Activated CD4-positive, alpha-beta T cell treated with anti-CD3 and anti-CD28 coated beads for 36 hours (primary cell): ENCODE measurements at places on chromosomes 13 and 19. TPM values are rescaled to one million over a fixed set of nuclear protein-coding genes. Genes with fewer than 3 reads are reported as not detected.

PTH2 gene
- total RNA-seq, result not detected

RNF113B gene
- total RNA-seq, result not detected

GTPBP3 gene
- total RNA-seq, result 37.3 TPM

IL17D gene
- total RNA-seq, result 0.21 TPM

KLK1 gene
- total RNA-seq, result 2.4 TPM

DNA sequence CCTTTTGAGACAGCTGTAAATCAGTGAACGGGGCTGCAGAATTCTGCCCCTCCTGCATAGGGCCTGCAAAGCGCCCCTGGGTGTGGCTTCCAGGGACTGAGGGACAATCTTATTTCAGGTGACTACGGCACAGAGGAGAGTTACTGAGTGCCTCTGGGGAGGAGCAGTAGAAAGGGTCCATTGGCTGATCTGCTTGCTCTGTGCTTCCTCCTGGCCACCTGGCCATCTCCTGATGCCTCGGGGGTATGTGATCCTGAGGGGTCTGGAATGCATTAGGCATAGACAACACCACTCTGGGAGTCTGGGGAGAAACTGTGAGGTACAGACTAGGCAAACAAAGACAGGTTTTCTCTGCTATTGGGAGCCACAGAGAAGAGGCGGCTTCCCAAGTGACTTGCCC is 2.8 kb downstream of the KCTD15 start:
- no peak for DNase-seq

GRCh38 chr13:91774397-91774796 is 376.0 kb downstream of the GPC5 start:
- DNase-seq, result no peak

DNA sequence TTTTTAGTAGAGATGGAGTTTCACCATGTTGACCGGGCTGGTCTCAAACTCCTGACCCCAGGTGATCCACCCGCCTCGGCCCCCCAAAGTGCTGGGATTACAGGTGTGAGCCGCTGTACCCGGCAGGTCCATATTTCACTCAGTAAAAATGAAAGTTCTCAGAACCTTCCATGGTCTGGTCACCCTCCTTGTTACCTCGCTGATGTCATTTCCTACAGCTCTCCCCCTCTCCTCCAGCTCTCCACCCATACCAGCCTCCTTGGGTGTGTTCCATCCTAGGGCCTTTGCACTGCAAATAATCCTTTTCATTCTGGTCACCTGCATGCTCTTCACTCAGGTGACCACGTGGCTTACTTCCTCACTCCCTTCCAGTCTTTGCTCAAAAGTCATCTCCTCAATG is 78.2 kb upstream of the TNFSF11 start:
- no peak for DNase-seq

DNA sequence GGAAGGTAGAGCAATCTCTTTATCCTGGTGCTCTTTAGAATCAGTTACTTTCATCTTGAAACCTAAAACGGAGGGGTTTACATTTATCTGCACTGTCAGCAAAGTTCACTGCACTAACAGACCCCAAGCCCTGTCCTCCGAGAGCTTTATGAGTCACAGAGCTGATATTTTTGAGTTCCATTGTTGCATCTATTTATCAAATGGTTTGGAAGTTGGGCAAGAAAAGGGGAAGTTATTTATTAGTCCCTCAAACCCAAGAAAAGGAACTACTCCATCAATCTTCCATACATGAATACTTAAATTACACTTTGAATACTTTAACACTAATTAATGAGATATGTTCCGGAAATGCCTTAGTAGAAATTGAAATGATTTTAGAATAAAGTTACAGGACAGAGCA is 55.5 kb downstream of the EDNRB start:
- DNase-seq, result no peak

DNA sequence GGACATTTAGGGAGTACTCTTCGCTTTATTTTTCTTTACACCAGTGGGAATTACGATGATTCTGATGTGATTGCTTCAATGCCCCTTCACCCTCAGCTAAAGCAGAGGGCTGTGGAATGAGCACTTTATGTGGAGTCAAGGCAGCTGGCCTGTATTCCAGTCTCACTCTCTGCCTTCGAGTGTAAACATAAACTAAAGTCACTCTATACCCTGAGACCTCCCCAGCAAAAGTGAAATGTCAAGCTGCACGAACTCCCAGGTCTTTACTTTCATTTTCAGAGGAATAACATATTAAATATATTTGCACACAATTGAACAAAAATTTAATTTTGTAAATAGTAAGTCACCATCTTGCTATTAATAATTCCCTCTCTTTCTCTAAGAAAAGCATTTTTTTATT is 557.1 kb downstream of the DACH1 start:
- no peak for DNase-seq

- no peak for DNase-seq
Observed at GRCh38 chr19:46610413-46610775, 9.3 kb downstream of the CALM3 start.
